NCI-H524 (cell line): ENCODE measurements at places on chromosomes 11 and 22.

DNA sequence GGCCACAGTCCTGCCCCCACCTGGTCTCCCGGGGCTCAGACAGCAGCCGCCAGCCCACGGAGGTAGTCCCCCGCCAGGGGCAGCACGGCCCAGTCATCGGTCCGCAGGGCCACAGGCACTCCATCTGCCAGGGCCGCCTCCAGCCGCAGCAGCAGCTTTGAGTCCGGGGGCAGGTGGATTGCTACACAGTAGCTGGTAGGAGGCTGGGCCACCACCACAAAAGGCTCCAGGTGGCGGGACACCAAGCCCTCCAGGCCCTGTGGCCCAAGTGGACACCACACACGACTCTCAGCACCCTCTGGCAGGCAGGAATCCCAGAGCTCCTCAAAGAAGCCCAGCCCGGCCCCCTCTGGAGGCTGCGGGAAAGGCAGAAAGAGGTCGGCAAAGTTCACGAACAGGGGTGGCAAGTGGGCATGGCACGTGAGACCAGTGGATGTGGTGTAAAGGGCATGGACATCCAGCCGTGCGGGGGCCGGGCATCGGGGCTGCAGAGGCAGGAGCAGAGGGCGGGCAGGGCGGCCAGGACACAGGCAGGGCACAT, 2.9 kb downstream of the AP5B1 start:
- no peak for DNase-seq

DNA sequence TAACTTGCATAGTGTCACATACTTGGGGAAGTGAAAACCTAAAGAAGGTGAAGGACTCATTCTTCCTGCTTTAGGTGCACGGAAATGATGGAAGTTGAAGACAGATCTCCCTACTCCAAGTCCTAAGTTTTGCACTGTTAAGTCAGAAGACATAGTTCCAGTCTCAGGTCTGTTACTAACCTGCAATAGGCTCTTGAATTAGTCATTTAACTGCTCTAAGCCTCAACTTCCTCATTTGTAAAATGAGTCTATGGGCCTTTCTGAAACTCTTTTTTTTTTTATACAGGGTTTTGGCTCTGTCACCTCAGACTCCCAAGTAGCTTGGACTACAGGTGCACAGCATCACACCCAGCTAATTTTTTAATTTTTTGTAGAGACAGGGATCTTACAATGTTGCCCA, 30.8 kb upstream of the POU2AF1 start:
- DNase-seq, result no peak

DNA sequence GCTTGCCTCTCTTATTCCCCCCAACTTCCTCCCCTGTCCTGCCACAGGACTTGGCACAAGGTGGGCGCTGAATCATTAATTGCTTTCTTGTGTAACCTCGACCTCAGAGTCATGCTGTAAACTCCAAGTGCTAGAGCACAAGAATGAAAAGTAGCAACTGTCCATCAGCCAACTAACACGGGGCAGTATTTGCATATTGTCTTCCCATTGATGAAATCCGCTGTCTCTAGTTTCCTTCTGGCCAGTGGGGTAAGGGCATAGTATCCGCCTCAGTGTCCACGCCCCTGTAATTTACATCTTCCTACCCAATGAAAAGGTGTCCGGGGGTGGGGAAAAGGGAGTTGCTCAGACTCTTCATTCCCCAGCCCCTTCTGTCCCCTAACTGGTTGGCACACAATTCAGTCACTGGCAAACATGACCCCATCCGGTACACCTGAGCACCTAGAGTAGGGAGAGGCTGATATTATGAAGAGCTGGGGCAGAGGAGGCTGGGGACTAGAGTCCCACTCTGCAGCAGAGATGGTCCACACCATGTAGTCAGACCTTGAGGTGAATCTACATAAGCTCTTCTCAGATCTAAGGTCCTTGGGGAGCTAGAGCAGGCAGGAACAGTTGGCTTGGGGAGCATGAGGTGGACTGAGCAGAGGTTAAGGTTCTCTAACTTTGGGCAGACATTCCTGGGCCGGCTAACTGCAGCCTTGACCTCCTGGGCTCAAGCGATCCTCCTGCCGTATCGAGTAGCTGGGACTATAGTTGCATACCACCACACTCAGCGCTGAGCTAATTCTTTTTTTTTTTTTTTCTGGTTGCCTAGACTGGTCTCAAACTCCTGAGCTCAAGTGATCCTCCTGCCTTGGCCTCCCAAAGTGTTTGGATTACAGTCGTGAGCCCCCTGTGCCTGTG, 6.8 kb upstream of the GGA1 start:
- peak; percentile 33 for DNase-seq

DNA sequence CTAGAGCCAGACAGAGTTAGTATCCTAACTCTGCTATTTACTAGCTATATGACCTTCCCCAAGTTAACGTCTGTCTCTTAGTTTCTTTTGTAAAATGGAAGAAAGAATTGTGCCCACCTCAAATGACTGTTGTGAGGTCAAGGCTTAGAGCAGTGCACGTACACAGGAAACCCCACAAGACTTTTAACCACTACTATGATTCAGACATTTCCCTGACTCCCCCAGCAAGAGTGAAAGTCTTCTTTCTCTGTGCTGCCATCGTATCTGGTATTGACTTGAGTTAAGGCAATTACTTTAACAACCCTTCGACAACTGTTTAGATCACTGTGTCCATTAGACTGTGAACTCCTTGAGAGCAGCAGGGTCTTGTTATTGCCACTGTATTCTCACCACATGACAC, 2.6 kb upstream of the OR52W1 start:
- no peak for DNase-seq

- DNase-seq, result no peak
Measured at GRCh38 chr11:12810568-12810894, 136.3 kb downstream of the TEAD1 start.

DNA sequence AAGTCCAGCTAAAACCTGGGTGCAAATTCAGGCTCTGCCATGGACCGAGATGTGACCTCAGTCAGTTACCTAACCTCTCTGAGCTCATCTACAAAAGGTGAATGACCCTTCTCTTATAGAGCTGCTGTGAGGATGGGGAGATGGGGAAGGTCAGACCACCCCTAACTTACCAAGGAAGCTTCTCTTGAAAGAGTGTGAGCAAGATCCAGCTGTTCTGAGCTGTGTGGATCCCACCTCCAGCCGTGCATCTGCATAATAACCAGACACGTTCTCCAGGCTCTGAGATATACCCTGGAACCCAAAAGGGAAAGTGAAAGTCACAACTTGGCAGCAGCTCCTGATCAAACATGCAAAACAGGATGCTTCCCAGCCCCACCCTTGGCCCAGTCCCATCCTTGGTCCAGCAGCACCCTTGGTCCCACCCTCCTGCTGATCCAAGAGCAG, at the start of gene APOL3:
TSS of gene APOL3 (minus strand) at position 257 of the 444 bp plus-strand sequence. CDS start 11,700 bp downstream, outside the sequence.
- no peak for DNase-seq

DNA sequence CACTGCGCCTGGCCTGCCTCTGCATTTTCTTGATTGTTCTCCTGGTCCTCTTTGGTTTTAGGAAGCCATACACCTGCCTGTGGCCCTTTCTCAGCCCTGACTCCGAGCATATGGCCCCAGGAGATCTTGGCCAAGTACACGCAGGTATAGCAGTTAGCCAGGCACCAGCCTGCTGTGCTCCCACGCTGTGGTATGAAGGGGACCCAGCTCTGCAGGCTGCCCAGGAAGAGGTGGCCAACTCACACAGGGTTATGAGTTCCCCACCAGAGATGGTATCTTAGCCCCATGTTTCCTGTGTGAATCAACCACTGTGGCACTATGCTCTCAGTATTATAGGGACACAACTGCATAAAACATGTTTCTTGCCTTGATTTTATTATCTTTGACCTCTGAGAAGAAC, 31.1 kb downstream of the SGSM3 start:
- no peak for DNase-seq

DNA sequence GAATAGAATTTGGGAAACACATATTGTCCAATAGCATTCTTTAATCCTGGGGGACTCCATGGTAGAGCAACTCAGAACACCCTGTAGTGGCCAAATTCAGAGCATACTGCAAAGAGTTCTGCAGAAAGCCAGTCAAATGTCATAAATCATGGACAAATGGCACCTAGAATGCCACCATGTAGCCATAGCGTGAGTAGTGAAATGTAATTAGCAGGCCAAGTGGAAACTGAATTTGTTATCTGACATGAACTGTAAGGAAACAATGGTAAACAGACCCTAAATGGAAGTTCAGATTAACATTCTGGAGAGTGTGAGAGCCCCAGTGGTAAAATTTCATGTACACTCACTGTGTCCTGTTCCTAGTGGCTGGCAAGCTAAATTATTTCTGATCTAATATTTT, 7.0 kb upstream of the PRSS23 start:
- no peak for DNase-seq

GRCh38 chr11:117870103-117870952, 6.1 kb downstream of the FXYD6 start:
- no peak for DNase-seq

DNA sequence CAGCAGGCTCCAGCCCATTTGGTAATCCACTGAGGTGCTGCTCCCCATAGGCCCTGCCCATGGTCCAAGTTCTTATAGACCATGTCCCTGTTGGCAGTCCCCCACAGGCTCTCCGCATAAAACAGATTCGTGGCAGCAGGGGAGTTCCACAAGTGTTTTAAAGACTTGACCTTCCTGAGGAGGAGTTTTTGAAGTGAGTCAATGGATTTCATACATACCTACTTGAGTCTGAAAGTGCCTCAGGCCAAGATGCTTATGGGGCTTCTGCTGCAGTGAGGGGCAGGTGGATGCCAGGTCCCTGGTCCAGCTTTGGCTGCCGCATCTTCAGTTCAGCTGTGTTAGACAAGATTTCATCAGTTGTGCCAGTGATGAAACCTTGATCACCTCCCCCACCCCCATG, 43.3 kb downstream of the CABIN1 start:
- no peak for DNase-seq

DNA sequence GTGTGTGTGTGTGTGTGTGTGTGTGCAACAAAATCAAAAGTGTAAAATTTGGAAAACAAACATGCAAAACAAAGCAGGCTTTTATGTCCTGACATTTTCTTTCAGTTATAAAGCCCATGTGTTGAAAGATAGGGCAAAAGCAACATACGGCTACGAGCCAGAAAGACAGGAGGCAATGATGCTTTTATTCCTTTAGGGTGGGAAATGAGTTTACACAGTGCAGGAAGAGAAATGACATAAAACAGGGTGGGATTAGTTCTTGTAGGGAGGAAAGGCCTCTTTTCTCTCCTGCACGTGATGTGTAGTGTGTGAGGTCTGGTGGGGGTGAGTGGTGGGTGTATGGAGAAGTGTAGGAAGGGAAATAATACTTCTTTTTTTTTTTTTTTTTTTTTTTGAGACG, 29.4 kb downstream of the IL18 start:
- DNase-seq, result no peak

DNA sequence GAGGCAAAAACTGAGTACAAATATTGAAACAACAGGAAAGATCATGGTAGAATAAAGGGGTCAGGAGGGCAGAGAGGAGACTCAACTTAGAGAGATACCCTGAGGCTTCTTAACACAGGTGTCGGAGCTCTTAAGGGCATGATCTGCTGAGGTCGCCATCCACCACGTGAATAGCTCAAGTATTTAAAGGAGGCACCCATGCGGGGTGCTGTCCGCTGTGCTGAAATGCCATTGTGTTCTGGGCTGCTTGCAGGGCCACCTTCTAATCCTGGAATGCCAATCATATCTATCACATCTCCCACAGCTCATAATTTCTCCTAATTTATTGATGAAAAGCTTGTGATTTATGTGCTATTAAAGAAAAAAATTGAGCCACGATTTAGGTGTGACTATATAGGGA, 90.2 kb downstream of the SEZ6L start:
- DNase-seq, result no peak

GRCh38 chr11:69298267-69299022, 4.5 kb downstream of the MYEOV start:
- DNase-seq, result no peak

DNA sequence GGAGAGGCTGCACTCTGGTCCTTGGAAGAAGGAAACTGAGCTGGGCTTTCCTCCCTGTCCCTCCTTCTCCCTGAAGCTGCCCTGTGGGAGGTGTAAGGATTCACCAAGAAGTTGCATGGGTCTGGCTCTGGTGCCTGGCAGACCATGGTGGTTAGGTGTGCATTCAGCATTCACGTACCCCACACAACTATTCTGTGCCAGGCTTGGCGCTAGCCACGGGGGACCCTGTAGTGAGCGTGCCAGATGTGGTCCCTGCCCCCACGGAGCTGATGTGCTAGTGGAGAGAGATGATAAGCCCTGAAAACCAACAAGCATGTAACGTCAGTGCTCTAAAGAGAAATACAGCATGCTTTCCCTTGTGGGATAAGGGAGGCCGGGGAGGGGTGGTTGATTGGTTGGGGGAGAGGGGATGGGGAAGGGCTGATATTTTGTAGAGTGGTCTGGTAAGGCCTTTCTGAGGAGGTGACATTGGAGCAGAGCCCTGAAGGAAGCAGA, 48.9 kb downstream of the CD82 start:
- DNase-seq, result no peak

DNA sequence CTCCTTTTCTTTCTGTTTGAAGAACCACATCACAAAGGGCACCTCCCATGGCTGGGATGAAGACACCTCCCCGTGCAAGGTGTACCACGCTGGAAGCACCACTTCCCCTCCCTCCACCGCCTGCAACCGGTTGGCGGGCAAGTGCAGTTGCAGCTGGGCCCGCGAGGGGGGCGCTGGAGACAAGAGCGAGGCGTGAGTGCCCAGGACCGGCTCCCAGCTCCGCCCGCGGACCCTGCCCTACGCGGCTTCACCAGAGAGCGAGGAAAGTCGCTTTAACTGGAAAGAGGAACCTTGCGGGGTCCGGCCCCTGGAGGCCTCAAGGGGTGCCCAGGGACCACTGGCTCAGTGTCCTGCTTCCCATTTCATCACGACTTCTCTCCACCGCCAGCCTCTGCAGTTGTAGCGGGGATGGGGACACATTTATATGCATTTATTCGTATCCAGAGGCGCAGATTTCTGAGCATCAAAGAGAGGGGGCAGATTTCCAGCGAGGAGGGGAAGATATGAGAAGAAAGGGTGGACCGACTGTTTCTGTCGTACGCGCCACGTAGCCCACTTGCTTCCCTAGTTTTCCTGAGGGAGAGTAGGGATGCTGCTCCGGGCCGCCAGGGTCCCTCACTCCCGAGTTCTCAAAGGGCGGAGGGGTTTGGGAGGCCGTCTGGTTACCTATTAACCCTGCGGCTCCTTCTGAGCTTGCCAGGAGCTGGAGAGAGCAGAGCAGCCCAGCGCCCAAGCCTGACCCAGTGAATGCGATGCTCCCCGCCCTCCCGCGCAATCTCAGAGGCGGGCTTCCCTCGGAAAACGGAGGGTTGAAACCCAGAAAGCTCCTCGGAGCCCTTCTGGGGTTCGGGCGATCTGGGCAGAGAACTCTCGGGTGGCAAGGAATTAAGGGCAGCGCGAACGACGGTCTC, 3.5 kb downstream of the ESAM start:
- DNase-seq, result peak; percentile 70

- no peak for DNase-seq
Measured at GRCh38 chr22:50459016-50459415, 15.8 kb downstream of the SBF1 start.
